Muscle of back (tissue), 13 donors: ENCODE measurements at places on chromosomes 5 and 9. TPM values are rescaled to one million over a fixed set of nuclear protein-coding genes. Genes with fewer than 3 reads are reported as not detected.

The PLCXD3 gene
- polyA plus RNA-seq, result 0.03 TPM

The TLR4 gene
- 7.1 TPM for polyA plus RNA-seq

DNA sequence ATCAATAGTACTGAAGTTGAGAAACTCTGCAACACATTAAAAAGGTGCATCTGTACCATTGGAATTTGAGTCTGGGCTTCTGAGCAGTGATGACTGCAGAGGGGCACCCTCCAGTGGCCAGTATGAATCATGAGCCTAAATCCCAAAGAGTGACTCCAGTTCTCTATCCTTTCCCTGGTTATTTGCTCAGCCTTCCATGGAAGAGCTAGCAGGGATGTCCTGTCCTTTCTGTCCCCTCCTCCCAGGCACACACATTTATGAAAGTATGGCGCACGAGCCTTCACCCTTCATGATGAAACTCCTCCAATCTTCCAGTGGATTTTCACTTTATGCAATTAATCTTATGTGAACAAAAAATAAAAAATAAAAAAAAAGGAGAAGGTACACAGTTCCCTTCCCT, 81.0 kb downstream of the ESM1 start:
- DNase-seq, result no peak

DNA sequence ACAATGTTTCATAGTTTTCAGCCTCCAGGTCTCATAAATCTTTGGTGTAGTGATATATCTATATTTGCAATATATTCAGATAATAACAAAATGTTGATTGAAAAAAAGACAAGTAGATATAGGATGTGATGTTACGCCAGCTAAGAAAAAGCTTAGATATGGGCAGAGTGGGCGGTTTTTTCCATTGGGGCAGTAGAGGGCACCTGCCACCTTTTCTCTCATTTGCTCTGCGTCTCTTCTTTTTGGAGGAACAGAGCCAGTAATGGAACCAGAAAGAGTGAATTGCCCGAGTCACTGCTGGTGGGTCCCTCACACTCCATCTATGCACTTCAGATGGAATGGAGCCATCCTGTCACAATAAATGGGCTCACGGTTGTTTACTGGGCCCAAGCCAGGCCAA, 62.1 kb upstream of the FANCC start:
- no peak for DNase-seq

DNA sequence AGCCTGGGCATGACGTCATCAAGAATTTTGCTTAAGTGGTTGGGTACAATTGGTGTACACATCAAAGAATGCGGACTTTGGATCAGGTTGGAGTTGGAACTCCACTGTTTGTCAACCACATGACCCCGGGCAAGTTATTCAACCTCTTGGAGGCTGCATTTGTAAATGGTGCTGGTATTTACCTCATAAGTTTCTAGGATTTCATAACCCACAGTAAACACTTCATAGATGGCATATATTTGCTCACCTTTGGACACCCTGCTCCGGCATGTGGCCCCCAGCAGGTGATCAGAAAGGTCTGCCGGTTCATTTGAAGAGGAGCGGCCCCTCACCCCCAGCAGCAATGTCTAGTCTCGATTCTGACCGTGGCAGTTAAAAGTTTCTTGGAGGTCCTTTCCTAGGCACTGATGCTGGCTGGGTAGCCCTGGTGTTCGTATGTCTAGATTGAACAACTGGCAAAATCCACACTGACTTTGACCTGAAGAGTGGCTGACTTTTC, 60.6 kb downstream of the IL6ST start:
- DNase-seq, result no peak

GRCh38 chr5:125381290-125381689, 634.9 kb upstream of the ZNF608 start:
- no peak for DNase-seq

DNA sequence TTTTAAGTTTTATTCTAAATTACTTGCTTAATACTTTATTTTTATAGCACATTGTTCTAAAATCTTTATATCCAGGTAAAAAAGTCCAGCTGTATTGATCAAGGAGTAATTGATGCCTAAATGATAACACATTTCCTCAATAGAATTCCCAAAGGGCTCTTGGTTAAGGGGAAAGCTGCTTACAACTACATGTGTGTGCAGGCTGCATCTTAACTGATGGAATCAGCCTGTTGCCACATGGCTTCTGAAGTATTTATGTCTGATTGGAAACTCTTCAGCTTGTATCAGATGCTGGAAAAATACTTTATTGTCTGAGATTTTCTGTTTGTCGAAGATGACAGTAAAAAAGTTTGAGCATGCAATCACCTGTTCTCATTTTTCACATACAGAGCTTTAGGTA, 182.6 kb downstream of the FBXL7 start:
- DNase-seq, result no peak
